ENCODE measurements at places on chromosomes 2 and 18.

DNA sequence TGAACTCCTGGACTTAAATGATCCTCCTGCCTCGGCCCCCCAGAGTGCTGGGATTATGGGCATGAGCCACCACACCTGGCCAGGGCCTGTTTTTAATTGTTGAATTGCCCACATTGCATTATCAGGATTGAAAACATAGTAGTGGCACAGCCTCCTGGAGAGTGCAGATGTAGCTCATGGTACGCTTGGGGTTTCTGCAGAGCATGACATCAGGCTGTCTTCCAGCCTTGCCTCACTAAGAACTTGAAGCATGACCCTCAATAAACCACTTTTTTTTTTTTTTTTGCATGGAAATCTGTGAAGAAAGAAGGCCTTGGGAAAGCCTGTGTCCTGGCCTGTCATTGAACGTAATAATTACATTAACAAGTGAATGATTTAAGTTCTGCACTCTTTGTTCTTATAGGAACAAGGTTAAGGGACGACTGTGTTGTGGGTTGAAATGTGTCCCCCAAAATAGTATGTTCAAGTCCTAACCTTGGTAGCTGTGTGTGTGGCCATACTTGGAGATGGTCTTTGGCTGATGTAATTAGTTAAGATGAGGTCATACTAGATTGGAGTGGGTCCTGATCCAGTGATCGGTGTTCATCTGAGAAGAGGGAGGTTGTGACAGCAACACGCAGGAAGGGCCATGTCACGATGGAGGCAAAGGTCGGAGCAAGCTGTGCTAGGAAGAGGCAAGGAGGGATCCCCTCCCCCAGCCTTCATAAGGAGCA is 90.2 kb downstream of the AGAP1 start:
- no peak for DNase-seq

- peak; percentile 18 for DNase-seq
These were observed 309.4 kb downstream of the PTPRM start for GRCh38 chr18:7876354-7877104.

GRCh38 chr18:54222922-54223567 is 1.4 kb downstream of the MBD2 start:
- DNase-seq, result peak; percentile 39

- DNase-seq, result no peak
These were observed 123.6 kb upstream of the GPC1 start for GRCh38 chr2:240311821-240312220.

DNA sequence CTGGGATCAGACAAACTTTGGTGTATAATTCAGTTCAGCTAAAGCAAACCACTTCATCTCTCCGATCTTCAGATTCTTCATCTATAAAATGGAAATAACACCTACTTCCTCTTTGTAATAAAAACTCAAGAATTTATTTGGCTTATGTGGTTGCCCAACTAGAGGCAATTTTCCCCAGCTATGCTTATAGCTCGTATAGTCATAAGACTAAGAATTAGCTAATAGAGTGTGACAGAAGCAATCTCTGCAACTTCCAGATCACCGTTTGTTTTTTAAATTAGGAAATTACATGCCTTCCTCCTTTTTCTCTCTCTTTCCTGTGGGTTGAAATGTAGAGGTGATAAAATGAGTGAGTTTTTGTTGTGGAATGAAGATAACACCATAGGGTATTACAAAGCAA is 35.3 kb upstream of the KCNF1 start:
- DNase-seq, result peak; percentile 57

DNA sequence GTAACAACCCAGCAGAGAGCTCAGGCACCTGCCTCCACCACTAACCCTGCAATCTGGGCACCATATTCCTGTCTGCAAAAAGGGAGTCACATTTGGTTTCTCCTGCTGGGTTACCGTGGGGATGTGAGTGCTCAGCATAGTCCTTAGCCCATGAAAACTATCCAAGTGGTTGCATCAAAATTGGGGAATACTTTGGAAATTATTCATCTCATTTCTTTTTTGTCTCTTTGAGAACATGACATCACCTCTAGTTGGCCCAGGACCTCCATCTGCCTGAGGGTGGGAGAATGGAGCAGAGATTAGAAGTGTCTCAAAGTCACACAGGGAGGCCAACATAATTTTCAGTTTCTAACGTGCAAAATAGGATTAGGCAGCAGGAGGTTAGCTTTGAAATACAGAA is 19.3 kb upstream of the SPP2 start:
- DNase-seq, result no peak

GRCh38 chr2:151289972-151290866 is 751 bp upstream of the NMI start:
- DNase-seq, result peak; percentile 20

GRCh38 chr2:1986598-1986997 is 242.3 kb upstream of the PXDN start:
- no peak for DNase-seq

DNA sequence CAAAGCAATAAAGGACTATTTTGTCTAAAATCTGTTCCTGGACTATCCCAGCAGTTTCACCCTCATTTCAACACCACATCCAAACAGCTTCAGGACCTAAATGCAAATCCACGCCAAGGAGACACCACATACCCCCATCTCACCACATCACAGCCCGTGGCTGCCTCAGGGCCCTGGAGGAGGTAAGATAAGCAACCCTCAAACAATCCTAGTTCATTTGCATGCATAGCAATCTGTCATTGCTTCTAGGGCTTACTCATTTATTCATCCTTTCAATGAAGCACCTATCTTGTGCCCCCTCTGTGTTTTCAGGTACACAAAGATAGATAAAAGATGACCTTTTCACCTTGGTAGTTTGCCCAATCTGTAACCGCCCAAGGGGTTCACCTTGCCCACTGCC is 86.5 kb downstream of the VSNL1 start:
- DNase-seq, result no peak

All from small intestine (tissue), 16 donors.